ENCODE measurements at places on chromosomes 2 and 18.

GRCh38 chr2:69242651-69243051, 144.4 kb downstream of the GFPT1 start:
- H3K4me3 ChIP-seq = no peak overlapping the region
- no peaks in the 10 kb centered on the region for H3K4me1 ChIP-seq
- H3K36me3 ChIP-seq = peaks cover 17% of the 10 kb centered on the region
- no peak overlapping the region for H3K27ac ChIP-seq

- no peak overlapping the region for H3K4me3 ChIP-seq
- H3K27ac ChIP-seq = no peak overlapping the region
- no peak for DNase-seq
- H3K36me3 ChIP-seq = no peaks in the 10 kb centered on the region
These were observed 6.2 kb downstream of the RNU2-63P start for GRCh38 chr2:88010136-88010535.

- DNase-seq = no peak
- H3K27me3 ChIP-seq = no peaks in the 10 kb centered on the region
- H3K36me3 ChIP-seq = no peaks in the 10 kb centered on the region
- no peak overlapping the region for H3K4me3 ChIP-seq
- no peak overlapping the region for H3K27ac ChIP-seq
These were observed 164.4 kb downstream of the PDE11A start for GRCh38 chr2:177908182-177908581.

DNA sequence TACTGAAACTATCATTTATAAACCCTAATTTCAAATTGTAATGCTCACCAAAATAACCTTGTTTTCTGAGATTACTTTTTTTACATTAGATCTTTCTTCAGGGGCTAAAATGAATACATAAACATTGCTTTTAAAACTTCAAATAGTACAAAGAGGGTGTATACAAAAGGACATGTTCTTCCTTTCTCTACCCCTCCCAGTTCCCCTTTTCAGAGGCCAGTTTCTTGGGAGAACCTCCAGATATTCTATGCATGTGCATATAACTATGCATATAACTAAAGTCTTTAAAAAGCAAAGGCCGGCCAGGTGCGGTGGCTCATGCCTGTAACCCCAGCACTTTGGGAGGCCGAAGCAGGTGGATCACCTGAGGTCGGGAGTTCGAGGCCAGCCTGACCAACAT, 10.6 kb upstream of the FAM117B start:
- H3K4me3 ChIP-seq = no peak overlapping the region
- no peaks in the 10 kb centered on the region for H3K27me3 ChIP-seq
- no peak overlapping the region for H3K27ac ChIP-seq
- no peaks in the 10 kb centered on the region for H3K36me3 ChIP-seq

- peak overlapping the region; percentile 10 for H3K27ac ChIP-seq
- no peaks in the 10 kb centered on the region for H3K4me1 ChIP-seq
- no peaks in the 10 kb centered on the region for H3K36me3 ChIP-seq
These were observed 208.2 kb upstream of the EPHA4 start for GRCh38 chr2:221780281-221780688.

DNA sequence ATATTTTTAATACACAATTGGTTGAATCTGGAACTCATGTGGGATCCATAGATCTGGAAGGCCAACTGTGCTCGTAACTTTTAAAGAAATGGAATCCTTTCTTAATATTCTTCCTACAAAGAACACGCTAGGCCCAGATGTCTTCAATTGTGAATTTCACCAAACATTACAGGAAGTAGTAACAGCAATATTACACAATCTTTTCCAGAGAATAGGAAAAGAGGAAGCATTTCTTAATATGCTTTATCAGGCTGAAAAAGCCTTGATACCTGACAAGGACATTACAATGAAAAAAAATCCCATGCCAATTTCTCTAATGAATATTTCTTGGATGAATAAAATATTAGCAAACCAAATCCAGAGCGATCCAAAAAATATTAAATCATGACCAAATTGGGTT, 80.3 kb upstream of the HAAO start:
- H3K27ac ChIP-seq = no peak overlapping the region
- no peaks in the 10 kb centered on the region for H3K27me3 ChIP-seq
- no peak overlapping the region for H3K4me3 ChIP-seq
- H3K4me1 ChIP-seq = no peaks in the 10 kb centered on the region
- DNase-seq = no peak

DNA sequence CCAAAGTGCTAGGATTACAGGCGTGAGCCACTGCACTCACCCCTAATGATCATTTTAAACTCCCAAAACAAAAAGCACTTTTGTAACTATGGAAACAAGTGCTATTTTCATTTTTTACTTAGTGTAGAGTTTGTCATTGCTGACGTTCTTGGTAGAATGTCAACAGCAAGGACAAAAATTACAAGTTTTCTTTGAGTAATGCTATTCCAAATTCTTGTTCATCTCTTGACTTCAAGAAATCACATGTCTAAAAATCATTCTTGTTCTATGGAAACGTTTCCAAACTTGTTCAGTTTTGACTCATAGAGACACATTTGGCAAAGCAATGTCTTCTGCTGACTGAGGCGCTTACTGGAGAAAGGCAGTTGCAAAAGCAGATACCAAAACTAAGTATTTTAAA, 82.6 kb downstream of the MBP start:
- H3K36me3 ChIP-seq = peaks cover 19% of the 10 kb centered on the region
- no peak overlapping the region for H3K27ac ChIP-seq
- no peak overlapping the region for H3K4me3 ChIP-seq
- DNase-seq = no peak
- H3K4me1 ChIP-seq = no peaks in the 10 kb centered on the region

GRCh38 chr18:56307354-56308170, 330.8 kb downstream of the TXNL1 start:
- H3K4me3 ChIP-seq = no peak overlapping the region
- no peaks in the 10 kb centered on the region for H3K36me3 ChIP-seq
- no peaks in the 10 kb centered on the region for H3K4me1 ChIP-seq
- no peak for DNase-seq
- H3K27ac ChIP-seq = no peak overlapping the region

GRCh38 chr2:182606728-182607681, 109.1 kb upstream of the DNAJC10 start:
- DNase-seq = no peak
- no peaks in the 10 kb centered on the region for H3K4me1 ChIP-seq
- no peaks in the 10 kb centered on the region for H3K36me3 ChIP-seq
- no peaks in the 10 kb centered on the region for H3K27me3 ChIP-seq
- H3K4me3 ChIP-seq = no peak overlapping the region

DNA sequence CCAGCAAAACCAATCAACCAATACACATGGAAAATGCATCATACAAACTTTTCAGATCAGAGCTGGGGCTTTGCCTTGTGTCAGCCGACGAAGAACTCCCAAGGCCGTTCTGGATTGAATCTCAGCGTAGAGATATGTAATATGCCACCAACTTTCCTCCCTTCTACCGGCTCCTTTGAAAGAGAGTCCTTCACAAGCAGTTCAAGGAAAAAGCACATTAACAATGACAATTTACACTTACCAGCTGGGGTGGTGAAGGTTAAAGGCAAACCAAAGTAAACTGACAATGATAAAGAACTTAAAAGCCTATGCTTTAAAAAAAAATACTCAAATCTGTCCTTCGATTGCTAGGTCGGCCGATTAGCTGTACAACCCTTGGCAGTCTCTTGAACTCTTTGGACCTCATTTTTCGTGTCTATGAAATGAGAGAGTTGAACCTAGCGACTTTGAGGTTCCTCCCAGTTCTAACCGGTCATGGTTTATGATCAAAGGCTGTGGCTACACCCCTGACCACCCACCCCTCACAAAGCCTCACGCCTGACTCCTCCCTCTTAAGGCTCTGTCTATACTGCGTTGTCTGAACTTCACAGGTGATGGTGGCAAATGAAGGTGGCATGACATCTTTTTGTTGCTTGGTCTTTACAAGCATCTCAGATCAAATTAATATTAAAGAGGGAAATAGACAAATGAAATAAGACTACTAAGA, 46.2 kb downstream of the BCL2 start:
- H3K27me3 ChIP-seq = no peaks in the 10 kb centered on the region
- H3K27ac ChIP-seq = no peak overlapping the region
- H3K36me3 ChIP-seq = peaks cover 6% of the 10 kb centered on the region
- no peaks in the 10 kb centered on the region for H3K4me1 ChIP-seq
- no peak for DNase-seq

- no peaks in the 10 kb centered on the region for H3K27me3 ChIP-seq
- DNase-seq = no peak
- H3K4me3 ChIP-seq = no peak overlapping the region
- H3K27ac ChIP-seq = no peak overlapping the region
These were observed 556.0 kb downstream of the RNF144A start for GRCh38 chr2:7473135-7473771.

DNA sequence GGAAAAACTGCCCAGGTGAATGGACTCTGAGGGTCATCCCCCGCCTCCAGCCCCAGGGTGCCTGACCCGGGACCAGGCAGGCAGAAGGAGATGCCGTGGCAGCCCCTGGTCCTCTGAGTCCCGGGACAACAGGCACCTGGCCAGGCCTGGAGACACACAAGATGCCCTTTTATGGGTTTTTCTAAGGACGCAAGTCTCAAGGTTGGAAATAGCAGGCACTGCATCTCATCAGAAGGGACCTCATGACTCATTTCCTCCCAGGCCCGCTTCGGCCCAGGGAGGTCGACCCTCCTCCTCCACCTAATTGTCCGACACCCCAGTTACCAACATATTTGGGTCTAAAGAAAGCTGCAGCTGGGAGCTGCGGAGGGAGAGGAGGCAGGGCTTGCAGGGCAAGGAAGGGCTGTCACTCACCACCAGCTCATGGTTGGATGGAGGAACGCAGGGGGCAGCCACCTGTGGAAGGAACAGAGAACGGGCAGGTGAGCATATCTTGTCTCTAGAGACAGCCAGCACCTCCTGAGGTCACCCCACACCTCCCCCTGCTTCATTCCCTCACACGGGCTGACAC, 82.9 kb downstream of the TNS1 start:
- no peaks in the 10 kb centered on the region for H3K27me3 ChIP-seq
- peaks cover 6% of the 10 kb centered on the region for H3K4me1 ChIP-seq
- H3K27ac ChIP-seq = no peak overlapping the region
- no peak overlapping the region for H3K4me3 ChIP-seq
- DNase-seq = no peak
- H3K36me3 ChIP-seq = no peaks in the 10 kb centered on the region
